GM23248 (cell line): ENCODE measurements at places on chromosomes 4 and X. TPM values are rescaled to one million over a fixed set of nuclear protein-coding genes. Genes with fewer than 3 reads are reported as not detected.

DNA sequence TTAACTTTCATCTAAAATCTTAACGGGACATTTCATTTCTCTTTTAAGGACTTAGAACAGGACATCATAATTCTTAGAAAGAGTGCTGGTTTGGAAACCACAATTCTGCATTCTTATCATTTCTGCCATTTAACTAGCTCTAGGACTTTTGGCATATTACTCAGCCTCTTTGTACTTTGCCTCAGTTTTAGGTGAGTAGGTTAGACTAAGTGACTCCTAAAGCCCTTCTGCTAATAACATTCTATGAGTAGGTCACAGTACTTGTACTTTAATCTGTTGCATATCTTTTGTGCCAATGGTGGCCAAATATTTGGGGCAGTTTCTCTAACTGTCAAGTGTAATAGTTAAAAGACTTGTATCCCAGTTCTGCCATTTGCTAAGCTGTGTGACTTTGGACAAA lies 115.4 kb upstream of the NUDT6 start:
- DNase-seq = peak; percentile 56

DNA sequence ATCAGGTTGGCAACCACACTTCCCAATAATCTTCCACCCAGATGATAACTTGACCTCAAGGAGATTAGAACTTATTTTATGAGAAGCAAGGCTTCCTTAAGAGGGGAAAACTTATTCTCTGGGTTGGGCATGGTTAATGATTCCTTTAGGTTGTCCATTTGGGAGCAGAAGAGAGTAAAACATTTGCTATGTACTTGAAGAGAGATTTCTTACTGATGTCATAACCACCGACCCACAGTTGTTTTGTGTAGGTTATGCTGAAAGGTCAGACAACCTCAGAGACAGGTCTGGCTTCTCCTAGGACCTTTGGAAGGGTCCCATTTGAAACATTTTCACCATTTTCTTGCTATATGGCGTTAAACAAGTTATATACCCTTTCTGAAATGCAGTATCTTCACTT lies 56.1 kb downstream of the FAM114A1 start:
- DNase-seq = no peak

- peak; percentile 60 for DNase-seq
Measured at GRCh38 chr4:47615385-47615784, 130.3 kb downstream of the ATP10D start.

DNA sequence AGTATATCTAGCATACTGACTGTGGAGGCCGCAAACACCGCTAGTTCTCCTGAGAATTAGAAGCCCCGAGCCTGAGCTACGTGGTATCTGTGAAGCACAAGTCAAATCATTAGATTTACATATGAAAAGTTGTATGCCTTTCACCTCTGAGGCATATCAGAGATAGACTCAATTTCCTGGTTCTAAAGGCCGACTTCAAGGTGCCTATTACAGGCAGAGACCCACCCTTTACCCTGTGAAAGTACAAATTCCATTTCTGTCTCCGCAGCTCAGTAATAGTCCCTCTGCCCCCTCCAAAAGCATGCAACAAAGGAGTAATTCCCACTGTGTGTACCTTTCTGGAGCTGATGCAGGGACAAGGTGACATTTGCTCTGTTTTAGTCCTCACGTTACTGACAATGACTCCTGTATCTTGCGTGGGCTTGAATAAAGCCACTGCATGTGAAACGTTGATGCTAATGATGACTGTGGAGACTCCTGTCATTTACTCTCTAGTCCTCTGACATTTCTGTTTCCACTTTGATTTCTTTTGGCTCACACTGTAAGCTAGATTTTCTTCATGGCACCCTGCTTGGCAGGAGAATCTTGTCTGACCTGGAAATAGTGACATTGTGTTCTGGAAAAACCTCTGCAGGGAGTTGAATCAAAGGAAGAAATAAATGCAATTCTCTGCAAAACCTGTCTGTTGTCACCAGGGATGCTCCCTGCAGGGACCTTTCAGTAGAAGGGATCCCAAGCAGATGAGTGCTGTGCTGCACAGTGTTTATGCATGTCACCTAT lies 273.2 kb upstream of the EMCN start:
- no peak for DNase-seq

- peak; percentile 55 for DNase-seq
Measured at GRCh38 chr4:17385403-17385802, 126.5 kb downstream of the QDPR start.

DNA sequence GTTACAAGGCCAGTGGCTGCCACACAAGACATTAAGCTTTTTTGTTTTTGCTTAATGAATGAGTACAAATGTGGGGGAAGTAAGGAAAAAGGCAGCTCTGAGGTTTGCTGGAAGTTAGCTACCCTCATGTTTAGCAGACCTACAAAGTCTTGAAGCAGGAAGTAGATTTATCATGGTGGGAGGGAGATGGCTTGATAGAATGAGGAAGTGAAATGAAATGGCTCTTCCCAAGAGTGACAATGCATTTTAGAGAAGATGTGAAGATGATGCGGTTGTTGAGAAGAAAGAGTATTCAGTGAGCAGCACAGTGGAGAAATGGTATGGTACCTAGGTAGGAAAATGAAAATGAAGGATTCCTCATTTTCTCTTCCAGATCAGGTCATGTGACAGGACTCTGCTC lies 108.0 kb downstream of the SLIT2 start:
- no peak for DNase-seq

- DNase-seq = peak; percentile 55
Measured at GRCh38 chrX:46327566-46328115, 217.6 kb downstream of the ZNF674 start.

- DNase-seq = no peak
Measured at GRCh38 chr4:111595456-111595855, 549.8 kb upstream of the FAM241A start.

- no peak for DNase-seq
Measured at GRCh38 chr4:108141213-108141950, 27.4 kb downstream of the LEF1 start.

DNA sequence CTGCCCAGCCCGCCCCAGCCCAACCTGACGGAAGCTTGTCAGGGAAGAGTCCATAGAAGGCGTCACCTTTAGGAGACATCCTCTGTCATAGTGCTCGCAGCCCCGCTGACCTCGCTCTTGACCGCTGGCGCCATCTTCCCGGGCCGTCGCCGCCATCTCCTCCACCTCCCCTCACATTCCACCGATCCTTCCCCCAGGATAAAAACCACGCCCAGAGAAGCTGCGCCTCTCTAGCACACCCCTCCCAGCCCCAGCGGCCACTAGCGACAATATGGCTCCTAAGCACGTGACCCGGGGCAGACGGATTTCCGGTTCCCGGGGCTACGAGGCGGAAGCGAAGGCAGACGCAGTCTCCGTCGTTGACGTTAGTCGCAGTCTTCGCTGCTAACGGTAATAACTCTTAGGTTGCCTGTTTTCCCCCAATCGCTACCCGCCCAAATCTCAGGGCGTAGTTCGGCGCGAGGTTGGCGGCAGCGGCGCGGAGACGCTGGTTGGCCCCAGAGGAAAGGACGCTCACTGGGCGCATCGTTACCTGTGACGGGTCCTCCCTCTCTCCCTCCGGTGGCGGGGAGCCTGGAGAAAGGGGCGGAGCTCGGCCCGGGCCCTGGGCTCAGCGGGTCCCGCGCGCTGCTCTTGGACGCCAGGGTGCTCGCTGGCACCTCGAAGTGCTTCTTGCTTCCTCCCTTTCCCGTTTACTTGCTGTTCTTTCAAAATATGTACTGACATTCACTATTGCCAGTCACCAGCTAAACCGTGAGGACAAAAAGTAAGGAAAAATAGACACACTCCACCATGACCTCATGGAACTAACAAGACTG lies at the start of the genes RCHY1 and THAP6:
RCHY1 (minus strand) TSS at position 273 of the 818 bp plus-strand sequence; CDS start at position 156, 117 bp downstream.
THAP6 (plus strand) TSS at position 343 of the 818 bp plus-strand sequence. CDS start 980 bp downstream, outside the sequence.
- DNase-seq = peak; percentile 99

- DNase-seq = no peak
Measured at GRCh38 chr4:112279882-112280315, 5.8 kb downstream of the TIFA start.

GRCh38 chr4:54498661-54499111 lies 159.1 kb upstream of the KIT start:
- peak; percentile 85 for DNase-seq

DNA sequence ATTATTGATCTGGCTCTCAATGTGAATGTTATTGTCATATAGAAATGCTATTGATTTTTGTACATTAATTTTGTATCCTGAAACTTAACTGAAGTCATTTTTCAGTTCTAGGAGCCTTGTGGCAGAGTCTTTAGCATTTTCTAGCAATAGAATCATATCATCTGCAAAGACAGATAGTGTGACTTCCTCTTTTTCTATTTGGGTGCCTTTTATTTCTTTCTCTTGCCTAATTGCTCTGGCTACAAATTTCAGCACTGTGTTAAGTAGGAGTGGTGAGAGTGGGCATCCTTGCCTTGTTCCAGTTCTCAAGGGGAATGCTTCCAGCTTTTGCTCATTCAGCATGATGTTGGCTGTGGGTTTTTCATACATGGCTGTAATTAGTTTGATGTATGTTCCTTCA lies 102.7 kb downstream of the SH3BGRL start:
- DNase-seq = no peak

DNA sequence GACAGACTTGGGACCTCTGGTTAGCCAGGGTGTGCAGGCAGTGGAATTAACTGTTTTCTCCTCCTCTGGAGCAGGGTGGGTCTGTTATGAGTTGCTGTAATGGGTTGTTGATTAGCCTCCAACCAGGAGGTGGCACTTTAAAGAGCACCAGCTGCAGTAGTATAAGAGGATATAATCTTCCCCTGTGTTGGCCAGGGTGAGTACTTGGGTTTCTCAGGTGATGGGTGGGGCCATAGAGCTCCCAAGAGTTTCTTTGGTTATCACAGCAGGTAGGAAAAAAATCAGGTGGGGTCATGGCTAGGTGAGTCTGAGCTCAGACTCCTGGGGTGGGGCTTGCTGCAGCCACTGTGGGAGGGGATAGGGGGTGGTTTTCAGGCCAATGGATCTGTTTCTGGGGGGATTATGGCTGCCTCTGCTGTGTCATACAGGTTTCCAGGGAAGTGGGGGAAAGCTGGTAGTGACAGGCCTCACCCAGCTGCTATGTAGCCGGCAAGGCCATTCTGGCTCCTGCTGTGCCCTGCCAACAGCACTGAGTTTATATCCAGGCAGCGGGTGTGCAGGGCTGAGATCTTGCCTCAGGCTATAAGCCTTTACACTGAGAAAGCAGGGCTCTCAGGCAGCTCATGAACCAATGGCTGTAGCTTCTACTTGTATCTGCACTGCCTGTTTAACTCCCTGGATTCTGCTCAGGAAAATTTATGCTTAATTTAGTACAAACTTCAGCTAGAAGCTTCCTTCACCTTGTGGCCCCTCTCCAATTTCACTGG lies 70.1 kb downstream of the CCNG2 start:
- DNase-seq = no peak

DNA sequence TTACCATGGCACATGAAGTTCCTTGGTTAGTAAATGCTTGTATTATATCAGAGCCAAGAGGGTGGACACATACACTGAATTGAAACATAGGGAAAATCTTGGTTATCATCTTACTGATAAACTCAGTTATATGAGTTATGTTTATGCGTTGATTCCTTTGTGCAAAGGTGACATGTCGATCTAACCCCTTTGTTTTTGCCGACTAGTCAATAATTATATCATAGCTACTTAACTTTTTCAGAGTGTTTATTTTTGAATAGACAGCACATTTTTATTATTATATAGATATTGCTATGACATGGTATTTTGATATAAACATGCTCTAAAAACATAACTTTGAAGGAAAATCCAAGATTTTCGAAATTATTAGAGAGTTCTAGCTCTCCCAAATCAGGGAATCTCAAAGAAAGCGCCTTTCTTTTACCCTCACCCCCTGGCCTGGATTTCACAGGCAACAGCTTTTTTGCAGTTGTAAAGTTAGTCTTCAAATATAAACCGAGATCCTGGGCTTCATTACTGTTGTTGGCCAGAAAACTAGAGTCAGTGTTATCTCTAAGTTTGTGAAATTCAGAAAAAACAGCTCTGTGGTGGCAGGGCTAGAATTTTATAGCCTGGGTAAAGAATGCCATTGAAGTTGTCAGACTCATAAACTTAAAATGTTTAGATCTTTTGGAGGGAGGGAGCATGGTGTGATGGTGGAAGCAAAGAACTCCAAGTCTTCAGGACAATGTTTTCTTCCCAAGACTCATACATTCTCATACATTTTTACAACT lies 45.8 kb upstream of the PITX2 start:
- DNase-seq = no peak

DNA sequence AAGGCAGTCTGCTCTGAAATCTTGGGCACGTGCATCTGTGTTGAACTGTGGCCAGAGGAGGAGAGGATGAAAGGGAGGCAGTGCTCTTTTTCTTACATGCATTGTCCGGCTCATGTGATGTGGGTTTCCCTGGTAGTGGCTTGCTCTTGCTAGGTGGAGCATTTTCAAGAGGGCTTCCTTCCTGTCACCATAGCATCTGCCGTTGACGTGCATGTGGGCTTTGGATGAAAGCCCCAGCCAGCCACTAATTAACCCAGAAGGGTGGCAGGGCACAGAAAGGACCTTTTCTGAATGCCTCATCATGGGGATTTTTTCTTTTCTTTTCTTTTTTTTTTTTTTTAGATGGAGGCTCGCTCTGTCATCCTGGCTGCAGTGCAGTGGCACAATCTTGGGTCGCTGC lies 121.3 kb downstream of the GPR143 start:
- DNase-seq = no peak

GRCh38 chr4:16034010-16034748 lies 49.6 kb downstream of the PROM1 start:
- peak; percentile 19 for DNase-seq

DNA sequence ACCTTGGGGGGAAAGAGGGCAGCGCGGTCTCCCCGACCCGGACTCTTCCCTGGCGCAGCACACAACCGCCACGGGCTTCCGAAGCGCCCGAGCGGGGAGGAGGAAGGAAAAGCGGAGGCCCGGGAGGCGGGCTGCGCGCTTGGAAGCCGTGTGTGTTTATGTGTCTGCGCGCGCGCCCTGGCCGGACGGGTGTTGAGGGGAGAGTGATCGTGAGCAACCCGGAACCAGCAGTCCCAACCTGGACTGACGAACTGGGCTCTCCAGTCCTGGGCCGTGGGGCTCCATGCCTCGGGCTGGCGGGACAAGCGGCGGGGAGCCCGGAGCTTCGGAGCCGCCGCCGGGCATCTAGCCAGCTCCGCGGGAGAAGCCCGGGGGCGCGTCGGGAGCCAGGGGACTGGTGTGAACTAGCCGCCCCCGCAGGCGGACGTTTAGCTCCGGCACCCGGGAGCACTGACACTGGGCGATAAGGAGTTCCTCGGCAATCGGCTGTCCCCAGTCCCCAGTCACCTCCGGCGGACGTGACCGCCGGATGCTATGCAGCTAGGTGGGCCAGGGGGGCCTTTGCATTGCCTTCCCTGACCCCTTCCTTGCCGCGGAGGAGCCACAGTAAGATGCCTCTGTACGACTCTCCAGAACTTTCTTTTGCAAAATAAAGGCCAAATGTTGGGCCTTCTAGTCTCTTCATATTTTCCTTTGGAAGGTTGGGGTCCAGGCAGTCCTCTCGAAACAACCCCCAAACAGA lies 74.8 kb upstream of the BCOR start:
- peak; percentile 77 for DNase-seq

GRCh38 chrX:153726286-153727122 lies 1.8 kb downstream of the ABCD1 start:
- DNase-seq = peak; percentile 73

ITIH6 gene
- not detected in 2 replicates for total RNA-seq

RPS6KA6 gene
- 5.4 and 6.2 TPM in 2 replicates for total RNA-seq

XAGE2 gene
- not detected in 2 replicates for total RNA-seq

CFAP47 gene
- not detected in 2 replicates for total RNA-seq

CENPVL2 gene
- not detected in 2 replicates for total RNA-seq

ARHGAP10 gene
- total RNA-seq = 21.0 and 24.8 TPM in 2 replicates

TEX11 gene
- not detected in 2 replicates for total RNA-seq
